Fibroblast of skin of right quadriceps (primary cell): ENCODE measurements at places on chromosomes 16 and 17.

DNA sequence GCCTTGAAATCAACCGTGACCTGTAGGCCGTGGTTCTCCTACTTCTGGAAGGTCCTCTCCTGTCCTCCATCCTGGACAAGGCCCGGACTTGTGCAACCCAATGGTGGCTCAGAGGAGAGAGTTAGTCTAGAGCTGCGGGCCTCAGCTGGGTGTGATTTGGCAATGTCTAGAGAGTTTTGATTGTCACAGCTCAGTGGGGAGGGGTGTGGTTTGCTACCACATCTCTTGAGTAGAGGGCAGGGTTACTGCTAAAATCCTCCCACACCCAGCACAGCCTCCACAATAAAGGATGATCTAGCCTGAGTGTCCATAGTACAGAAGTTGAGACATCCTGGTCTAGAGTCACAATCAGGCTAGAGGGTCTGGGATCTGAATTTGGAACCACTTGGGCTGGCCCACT is 40.3 kb downstream of the MYH13 start:
- DNase-seq: no peak

DNA sequence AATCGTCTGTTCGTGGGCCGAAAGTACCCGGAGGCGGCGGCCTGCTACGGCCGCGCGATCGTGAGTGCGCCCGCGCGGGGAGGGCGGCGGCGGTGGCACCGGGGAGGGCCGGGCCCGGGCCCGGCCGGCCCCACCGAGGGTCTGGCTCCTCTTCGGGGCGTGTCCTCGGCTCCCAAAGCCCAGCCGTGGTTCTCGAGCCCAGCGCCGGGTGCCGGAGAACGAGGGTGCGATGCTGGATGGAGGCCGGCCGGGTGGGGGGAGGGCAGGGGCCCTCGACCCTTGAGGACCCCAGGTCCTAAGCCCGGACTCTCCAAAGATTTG is 375 bp downstream of the STUB1 start:
- DNase-seq: no peak

DNA sequence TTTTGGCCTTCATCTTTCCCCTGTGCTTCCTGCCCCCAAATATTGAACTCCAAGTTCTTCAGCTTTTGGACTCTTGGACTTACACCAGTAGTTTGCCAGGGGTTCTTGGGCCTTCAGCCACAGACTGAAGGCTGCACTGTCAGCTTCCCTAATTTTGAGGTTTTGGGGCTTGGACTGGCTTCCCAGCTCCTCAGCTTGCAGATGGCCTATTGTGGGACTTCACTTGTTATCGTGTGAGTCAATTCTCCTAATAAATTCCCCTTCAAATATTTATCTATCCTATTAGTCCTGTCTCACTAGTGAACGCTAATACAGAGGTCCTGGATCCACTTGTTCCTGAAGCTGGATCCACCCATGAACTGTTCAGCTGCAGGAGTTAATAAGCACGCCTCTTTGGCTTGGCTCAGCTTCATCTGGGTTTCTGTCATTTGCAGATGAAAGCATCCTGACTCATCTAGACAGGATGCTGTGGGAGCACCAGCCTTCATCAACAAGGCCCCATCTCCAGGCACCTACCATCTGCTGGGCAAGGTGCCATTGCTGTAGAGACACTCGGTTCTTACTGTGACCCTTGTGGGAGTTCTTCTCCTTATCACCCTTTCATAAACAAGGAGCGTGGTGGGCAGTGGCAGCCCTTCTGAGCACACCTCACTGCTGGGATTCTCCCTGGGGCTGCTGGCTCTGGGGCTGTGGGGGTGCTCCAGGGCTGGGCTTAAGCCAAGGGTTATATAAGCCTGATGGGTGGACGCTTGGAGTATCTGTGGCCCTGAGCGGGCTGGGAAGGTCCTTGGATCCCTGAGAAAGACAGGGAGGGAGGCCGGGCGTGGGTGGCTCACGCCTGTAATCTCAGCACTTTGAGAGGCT is 23.1 kb downstream of the LAT start:
- peak; percentile 53 for DNase-seq

GRCh38 chr16:85659805-85660511 is 28.8 kb downstream of the GINS2 start:
- peak; percentile 37 for DNase-seq

DNA sequence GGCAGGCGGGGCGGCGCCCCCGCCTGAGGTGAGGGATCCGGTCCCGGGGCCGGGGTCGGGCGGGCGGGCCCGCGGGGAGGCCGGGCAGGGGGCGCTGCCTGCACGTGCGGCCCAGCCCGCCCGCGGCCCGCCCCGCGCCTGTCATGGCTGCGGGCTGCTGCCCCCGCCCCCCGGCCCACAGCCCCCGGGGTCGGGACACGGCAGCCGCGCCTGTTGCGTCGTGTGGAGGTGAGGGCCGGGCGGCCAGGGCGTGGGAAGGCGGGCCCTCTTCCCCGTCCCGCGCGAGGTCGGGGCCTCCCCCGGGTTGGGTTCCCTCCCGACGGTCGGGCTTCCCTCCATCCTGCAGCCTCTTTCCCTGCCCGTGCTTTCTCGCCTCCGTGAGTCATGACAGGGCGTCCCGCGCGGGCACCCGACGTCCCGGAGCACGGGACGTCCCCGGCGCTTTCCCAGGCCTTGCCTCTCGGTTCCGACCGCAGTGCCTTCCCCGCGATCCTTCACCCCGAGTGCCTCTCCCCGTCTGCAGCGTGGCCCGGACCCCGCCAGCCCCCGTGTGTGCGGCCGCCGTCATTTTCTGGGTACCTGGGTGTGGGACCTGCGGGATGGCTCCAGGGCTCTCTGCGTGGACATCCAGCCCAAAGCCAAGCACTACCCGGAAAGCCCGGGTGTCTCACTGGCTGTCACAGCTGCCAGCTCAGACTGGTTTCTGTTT is 76.7 kb downstream of the CHD9 start:
- peak; percentile 52 for DNase-seq

DNA sequence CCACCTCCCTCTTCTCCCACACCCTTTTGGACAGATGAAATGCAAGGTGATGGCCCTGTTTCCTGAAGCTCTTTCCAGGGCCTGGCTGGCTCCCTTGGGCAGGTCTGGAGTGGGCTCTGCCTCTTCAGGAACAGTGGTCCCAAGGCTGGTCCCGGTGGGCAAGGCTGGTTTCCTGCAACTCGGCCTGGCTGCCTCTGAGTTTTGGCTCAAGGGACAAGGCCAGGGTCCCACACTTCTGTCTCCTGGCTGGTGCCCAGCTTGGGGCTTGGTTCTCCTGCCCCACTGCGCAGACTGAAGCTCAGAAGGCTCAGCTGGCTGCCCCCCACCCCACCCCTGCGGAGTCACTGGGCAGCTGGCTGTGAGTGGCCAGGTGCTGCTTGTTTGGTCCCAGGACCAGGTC is 3.8 kb upstream of the ACTG1 start:
- no peak for DNase-seq

DNA sequence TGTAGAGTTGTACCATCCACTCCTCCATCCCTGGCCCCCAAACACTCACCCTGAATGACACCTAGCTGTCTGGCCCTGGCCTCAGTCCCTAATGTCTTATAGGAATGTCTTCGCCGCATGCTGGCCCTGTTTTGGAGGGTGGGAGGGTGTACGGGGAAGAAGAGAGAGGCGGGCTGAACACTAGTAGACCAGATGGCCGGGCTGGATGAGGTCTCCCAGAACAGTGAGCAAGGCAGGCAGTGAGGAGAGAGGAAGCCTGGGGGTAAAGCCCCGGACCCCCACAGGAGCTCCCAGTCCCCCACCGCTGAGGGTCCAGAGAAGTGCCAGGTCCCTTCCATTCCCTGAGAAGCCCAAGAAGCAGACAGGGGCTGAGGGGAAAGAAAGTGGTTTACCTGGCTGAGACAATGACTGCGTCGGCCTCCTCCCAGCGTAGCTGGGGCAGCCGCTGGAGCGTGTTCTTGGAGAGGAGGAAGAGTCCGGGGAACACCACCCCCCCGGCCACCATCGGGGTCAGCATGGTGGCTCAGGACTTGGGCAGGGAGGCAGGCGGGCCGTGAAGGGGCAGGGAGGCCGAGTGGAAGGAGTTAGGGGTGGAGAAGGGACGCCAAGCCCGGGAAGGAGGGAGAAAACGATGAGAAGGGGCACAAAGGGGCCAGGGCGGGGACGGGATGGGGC is 923 bp downstream of the TLCD3B start:
- DNase-seq: no peak

DNA sequence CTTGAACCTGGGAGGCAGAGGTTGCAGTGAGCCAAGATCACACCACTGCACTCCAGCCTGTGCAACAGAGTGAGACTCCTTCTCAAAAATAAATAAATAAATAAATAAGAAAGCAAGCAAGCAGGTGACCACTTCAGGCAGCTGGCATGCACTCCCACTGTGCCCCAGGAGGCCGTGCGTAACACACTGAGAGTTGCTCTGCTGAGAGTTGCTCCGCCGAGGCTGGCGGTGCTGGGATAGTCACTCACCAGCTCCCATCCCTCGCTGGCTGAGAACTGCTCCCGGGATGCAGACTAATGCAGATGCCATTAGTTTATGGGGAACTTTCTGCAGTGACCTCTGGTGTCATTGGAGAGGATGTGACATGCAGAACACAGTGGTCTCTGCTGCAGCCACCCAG is 105.7 kb upstream of the PLCG2 start:
- DNase-seq: no peak

GRCh38 chr16:55055262-55055661 is 124.6 kb downstream of the IRX5 start:
- DNase-seq: no peak

DNA sequence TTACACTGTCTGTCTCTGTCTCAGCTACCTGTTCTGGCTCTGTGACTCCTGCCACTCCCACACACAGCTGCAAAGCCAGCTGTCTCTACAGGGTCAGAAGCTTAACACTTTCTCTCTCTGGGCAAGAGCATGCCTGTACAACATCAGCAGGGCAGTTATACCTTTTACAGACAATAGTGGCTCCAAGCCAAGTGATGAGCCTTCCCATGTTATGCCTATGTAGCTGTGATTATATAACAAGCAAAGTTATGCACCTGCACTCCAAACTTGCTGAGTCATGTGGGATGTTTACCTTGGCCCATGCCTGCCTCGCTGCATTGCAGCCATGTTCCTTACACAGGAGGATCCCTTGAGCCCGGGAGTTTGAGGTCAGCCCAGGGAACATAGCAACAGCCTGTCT is 31.8 kb upstream of the APPBP2 start:
- no peak for DNase-seq

DNA sequence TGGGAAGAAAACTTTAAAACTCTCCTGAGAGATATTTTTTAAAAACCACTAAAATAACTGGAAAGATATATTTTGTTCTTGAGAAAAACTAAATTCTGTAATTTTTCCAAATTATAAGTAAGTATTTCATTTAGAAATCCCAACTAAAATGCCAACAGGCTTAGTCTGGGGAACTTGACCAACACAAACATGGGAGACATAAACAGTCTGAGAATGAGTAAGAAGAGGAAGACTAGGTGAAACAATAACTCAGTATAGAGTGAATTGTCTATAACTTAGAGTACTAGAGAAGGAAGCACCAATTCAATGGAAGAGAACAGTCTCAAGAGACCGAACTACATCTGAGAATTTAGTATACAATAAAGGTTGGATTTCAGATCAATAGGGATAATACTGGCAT is 2.9 kb downstream of the CMTM1 start:
- DNase-seq: peak; percentile 46

- no peak for DNase-seq
These were observed 4.9 kb downstream of the IQCK start for GRCh38 chr16:19722981-19723380.

- no peak for DNase-seq
These were observed 21.7 kb downstream of the ACSF3 start for GRCh38 chr16:89115216-89115861.

- DNase-seq: no peak
These were observed 84.1 kb downstream of the MYH11 start for GRCh38 chr16:15772579-15773293.

- no peak for DNase-seq
These were observed 10.0 kb downstream of the CNGB1 start for GRCh38 chr16:57960826-57961472.

DNA sequence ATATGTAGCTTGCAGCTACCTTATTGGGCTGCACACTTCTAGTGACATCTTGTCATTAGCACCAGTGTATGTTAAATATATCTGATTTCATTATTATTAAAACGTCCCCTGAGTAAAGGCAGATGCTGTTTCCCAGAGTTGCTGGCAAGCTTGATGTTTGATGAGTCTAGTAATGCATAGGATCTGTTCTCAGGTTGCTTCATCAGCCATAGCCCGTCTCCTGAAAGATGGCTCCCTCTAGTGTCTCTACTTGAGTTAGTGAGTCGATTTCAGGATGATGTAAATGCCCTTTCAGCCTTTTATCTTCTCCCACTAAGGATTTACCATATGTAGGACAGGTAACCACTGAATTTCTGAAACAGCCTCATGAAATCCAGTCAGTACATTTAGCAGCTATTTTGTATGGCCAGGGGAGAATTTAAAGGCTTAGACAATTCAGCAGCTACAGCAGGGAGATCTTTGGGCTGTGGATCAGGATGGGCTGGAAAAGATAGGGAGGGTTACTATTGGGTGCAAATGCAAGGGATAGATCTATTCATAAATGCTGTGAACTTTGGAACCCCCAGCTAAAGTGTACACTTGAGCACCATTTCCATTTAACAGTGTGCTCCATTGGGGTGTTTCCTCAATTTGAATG is 376.3 kb downstream of the CNTNAP4 start:
- DNase-seq: peak; percentile 51

DNA sequence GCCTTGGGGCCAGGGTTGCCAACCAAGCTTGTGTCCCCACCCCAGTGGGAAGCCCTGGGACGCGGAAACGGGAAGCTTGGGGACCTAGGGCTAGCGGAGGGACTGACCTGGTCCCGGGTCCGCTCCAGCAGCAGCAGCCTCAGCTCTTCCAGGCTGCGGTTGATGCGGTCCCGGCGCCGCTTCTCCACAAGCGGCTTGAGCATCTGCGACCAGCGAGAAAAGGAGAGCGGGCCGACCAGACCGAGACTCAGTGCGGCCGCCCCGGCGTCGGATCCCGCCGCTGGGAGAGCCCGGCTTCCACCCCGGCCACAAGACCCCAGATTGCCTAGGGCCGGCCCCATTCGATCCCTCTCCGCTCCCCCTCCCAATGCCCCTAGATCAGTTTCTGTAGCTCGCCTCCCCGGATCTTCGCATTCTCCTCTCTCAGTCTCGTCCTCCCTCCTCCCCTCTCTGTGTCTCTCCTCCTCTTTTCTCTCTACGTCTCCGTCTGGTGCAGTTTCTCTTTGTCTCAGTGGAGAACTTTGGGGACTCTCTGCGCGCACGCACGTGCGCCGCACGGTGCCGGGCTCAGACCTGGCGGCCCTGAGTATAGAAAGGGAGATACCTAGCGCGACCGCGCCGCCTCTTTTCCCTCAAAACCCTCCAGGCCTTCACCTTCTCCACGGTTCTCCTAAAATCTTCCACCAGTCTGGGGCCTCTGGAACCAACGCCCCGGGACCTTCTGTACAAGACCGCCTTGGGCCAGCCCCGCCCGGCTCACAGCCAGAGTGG is 797 bp downstream of the HES7 start:
- DNase-seq: no peak

- no peak for DNase-seq
These were observed 27.3 kb upstream of the UBE2G1 start for GRCh38 chr17:4393806-4394205.

GRCh38 chr16:69325784-69326171 is 4.6 kb downstream of the PDF start:
- DNase-seq: no peak
